ENCODE measurements at places on chromosomes 11 and 22.

DNA sequence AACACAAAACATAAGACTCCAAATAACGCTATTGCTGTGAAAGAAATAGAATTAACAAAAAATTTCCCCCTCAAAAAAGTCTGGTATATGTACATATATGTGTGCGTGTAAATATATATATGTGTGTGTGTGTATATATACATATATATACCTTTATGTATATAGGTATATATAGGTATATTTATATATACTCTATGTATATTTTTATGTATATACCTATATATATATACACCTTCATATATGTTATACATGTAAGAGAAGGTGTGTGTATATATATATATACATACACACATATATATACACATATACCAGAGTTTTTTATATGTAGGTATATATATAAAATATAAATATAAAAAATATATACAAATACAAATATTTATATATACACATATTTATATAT lies 199.2 kb downstream of the RAB38 start:
- no peak for DNase-seq

GRCh38 chr22:45185718-45186514 lies 22.2 kb downstream of the NUP50 start:
- no peak for DNase-seq

DNA sequence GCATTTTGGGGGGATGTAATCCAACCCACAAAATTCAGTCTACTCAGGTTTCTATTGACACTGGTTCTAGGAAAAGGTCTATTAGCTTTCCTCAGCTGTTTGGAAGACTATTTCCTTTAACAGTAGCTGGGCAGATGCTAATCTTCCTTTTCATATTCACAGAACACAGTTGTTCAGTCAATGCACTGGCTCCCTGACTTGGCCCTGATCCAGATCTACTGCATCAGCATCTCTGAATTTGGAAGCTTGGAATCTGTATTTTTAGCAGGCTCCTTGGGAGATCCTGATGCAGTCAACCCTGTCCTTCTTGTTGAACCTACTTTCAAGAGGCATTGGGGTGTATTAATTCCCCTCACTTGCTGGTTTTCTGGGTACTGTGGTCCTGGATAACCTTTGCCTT lies 6.3 kb downstream of the HTATIP2 start:
- no peak for DNase-seq

GRCh38 chr22:21591695-21592094 lies 24.2 kb downstream of the UBE2L3 start:
- no peak for DNase-seq

DNA sequence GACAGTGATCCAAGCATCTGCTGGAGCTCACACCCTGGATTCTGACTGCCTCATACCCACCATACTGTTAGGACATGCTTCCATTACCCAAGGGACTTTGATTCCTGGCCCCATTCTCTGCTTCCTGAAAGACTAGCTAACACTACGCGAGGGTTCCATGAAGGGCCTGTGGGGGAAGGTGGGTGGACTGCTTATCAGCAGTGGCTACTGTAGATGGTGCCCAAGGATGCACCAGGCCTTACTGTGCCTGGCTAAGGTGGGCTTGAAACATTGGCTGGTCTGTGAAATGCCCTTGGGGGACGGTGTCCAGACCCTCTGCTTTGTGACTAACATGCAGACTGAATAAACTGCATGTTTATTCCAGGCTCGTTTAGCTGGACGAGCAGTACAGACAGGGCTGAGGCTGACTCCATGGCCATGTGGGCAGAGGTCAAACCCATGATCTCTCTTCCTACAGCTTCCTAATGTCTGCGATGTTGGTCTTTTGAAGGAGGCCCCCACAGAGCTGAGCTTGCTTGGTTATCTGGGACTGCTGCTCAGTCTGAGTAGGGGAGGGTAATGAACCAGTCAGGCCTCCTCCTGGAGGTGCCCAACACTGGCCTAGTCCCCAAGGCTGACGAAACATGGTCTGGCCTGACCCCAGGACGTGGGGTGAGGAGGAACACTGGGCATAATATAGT lies 48.3 kb upstream of the PHOX2A start:
- DNase-seq, result no peak

DNA sequence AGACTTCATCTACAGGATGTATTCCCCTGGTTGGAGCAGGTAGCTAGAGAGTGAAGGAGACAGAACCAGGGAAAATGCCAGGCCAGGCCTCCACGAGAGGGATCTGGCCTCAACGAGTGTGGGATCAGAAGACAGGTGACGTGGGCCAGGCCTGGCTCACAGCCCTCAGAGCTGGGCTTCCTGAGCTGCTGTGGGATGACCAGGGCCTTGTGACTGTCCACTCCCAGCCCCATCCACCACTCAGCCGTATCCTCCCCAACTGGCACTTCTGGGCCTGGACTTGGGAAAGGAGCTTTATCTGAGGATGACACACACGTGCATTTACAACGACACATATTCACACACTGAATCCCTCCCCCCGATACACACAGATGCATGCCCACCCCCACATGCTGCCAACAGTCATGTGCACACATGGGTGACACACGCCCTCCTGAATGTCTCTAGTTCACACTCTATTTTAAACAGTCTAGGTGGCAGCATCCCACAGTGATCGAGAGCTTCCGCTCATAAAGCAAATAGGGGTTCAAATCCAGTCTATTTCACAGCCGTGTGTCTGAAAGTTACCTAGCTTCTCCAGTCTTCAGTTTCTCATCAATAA lies 93.1 kb downstream of the TP53I11 start:
- no peak for DNase-seq

GRCh38 chr11:69671734-69672465 lies 3.3 kb downstream of the LTO1 start:
- DNase-seq, result no peak

DNA sequence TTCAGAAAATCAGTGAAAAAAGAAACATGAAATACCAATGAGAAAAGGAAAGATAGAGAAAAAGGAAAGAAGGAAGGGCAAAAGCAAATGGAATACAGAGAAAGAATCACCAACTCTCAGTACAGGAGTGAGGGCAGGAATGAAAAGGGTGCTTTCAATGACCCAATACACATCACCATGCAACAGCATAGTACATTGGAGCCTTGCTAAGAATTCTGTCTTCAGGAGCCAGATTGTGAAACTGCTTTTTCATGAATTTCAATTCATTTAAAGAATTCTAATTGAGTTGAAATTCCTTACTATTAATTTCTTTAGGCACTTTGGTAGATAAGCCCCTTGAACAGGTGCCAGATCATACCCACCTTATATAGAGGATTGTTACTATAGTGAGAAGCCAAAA lies 34.9 kb downstream of the BLID start:
- DNase-seq, result no peak

- no peak for DNase-seq
Measured at GRCh38 chr11:129458756-129459535, 83.3 kb downstream of the BARX2 start.

- DNase-seq, result no peak
Measured at GRCh38 chr11:47983464-47984397, 3.4 kb downstream of the PTPRJ start.

DNA sequence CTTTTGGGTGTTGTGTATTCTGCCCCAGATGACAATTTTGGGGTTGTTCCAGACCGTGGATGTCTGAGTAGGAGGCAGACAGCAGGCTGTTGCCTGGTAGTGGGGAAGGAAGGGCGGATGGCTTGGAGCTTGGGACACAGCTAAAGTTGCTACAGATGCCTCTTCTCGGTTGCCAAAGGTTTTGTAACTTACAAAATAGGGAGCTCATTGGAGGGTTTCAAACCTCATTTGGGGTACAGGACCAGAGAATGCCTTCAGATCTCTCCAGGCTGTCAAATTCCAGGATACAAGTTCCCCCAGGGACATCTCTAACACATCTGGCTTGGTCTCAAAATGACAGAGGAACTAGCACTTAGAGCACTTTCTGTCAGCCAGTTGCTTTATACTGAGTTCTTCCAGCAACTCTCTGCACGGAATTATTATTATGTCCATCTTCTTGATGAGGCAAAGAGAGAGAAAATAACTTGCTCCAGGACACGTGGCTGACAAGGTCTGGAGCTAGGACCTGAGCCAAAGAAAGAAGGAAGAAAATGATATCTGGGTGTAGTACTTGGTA lies 56.0 kb downstream of the SLC1A2 start:
- DNase-seq, result no peak

DNA sequence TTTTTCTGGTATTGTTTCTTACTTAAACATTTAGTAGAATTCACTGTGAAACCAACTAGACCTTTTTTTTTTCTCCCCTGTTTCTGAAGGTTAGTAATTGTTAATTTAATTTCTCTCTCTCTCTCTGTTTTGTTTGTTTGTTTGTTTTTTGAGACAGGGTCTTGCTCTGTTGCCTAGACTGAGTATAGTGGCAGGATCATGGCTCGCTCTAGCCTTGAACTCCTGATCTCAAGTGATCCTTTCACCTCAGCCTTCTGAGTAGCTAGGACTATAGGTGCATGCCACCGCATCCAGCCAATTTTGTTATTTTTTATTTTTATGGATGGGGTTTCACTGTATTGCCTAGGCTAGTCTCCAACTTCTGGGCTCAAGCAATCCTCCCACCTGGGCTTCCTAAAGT lies 165.0 kb downstream of the UVRAG start:
- no peak for DNase-seq

- DNase-seq, result no peak
Measured at GRCh38 chr22:39635719-39636118, 65.2 kb downstream of the CACNA1I start.

Data from chondrocyte (in vitro differentiated cells).